ENCODE measurements at places on chromosomes 7 and 10.

- DNase-seq, result peak; percentile 78
Observed at GRCh38 chr7:151013733-151014497, 10.4 kb downstream of the ATG9B start.

- no peak for DNase-seq
Observed at GRCh38 chr10:132064771-132065437, 842 bp upstream of the JAKMIP3 start.

DNA sequence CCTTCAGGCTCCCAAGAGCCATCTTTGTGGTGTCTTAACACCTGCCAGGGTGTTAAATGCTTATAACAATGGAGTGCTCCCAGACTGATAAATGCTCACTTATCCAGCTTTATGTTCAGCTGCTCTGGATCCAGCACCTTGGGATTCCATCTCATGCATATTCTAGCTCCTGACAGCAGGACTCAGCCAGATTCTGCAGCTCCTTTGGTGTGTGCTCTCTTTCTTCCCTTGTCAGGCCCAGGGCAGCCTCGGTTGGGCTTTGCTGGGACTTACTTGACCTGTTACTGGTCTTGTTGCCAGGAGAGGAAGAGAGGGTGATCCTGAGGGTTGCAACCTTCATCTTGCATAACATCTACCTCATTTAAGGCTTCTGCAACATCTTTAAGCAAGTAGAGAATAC, 59.4 kb upstream of the CCNY start:
- no peak for DNase-seq

- no peak for DNase-seq
Observed at GRCh38 chr10:103786020-103786419, 69.4 kb downstream of the SH3PXD2A start.

DNA sequence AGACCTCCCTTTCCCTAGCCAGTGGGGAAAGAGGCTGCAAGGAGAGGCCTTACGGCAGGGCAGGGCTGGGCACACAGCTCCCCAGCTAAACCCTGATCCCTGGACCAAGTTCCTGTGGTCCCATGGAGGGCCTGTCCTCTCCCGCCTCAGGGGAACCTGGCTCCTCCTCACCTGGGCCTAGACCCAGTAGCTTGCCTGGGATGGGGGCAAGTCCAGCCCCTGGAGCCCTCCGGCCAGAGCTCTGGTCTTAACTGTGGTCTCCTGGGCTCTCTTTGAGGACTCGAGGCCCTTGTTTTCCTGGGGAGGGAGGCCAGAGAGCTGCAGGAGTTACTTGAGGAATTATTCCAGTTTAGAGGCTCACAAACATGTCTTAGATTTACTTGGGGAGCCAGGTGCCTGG, 1.5 kb downstream of the ZP3 start:
- no peak for DNase-seq

DNA sequence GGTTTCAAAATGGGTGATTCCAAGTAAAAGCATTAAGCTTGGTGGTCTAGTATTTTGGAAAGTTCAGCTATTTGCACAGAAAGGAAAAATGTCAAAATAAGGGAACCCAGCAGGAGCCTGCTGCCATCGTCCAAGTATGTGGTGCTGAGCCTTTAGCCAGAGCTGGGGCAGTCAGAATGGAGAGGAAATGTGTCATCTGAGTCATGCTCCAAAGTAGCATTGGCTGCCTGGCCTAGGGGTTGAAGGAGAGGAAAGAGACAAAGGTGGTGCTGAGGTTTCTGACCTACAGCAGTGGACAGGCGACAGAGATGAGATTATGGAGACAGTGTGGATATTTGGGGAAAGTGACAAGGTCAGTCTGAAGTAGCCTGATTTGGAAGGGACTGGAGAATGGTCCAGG, 103.9 kb downstream of the PLCE1 start:
- DNase-seq, result no peak

GRCh38 chr7:80273327-80273726, 138.7 kb downstream of the GNAI1 start:
- no peak for DNase-seq

DNA sequence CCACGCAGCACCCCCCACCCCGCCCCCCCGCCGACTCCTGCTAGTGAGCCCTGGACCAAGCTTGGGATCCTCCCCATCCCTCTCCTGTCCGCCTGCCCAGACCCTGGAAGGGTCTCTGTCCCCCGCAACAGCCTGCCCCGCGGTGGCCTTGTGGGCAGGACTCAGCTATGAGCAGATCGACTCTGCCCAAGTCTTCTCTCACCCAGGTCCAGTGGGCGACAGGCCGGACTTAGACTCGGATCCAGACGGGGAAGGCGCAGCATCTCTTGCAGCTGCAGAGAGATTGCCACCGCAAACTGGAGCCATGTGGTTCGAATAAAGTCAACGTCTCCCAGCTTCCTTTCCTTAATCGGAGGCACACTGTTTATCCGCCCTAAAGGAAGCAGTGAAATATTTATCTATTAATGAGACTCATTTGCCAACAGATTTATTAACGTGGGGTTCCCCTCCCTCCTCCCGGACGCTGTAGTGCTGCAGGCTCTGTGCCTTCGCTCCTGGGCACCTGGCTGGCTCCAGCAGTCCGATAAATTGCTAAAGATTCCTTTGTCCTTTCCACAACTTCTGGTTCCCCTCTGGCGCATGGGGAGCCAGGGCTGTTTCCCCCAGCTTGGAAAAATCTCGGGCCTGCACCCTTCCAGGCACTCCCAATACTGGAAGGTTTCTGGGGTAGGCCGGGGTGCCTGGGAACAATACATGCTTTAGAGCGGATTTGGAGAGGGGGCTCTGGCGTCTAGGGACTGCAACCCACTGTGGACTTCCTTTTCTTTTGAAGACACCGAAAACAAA, 634 bp upstream of the HOXA7 start:
- no peak for DNase-seq

DNA sequence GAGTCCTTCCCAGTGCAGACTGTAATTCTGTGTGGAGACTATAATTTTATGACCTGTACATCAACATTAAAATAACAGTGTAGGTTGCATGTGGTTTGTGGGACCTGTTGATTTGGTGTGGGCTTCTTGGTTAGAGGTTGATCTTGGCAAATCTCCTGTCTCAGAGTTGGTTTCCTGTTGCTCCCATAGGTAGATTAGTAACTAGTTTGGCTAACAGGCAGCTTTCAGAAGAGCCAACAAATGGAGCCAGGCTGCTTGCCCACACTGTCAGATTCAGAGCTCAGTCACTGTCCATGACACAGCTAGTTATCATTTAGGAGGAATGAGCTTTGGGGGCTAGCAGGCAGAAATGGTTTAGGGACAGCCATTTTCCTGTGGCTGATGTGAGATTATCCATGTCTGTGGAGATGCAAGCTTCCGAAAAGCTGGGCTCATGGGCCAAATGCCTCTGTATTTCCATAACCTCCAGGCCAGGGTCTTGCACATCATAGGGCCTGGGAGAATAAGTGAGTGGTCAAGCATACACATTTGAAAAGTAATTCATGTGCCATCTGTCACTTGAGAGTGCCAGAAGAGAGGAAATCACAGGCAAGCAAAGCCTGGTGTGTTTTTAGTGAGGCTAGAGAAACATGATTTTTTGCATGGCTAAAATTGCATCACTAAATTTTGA, 33.4 kb downstream of the CCM2 start:
- DNase-seq, result no peak

DNA sequence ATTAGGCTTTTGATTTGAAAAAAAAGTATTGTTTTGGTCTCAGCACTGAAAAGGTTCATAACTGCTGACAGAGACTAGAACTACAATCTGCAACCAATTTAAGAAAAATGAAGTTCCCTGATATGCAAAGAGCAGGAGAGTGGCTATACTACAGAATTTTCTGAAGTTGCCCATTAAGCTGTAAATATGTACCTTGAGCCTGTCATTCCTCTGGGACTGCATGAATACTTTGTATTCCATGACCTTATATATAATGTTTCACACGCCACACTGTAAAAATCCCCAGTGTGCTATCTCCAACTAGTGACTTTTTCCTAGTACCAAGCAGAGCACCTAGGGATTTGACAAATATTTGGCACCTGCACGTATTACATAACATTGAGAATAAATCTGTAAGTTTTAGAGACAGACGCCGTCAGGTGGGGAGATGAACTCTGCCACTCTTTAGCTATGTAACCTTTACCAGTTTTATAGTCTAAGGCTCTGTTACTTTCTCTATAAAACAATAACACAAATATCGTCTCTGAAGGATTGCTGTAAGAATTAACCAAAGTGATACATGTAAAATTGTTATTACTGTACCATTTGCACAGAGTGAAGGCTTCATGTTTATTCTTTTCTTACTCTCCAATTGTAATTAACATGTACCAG, 235.4 kb downstream of the MAGI2 start:
- no peak for DNase-seq

Data from stimulated activated CD8-positive, alpha-beta memory T cell treated with anti-CD3 and anti-CD28 coated beads, Interleukin-4, amount 100 ng/mL, for 1 hour (primary cell).